ENCODE measurements at places on chromosomes 3 and 15. TPM values are rescaled to one million over a fixed set of nuclear protein-coding genes. Genes with fewer than 3 reads are reported as not detected.

- H3K27me3 ChIP-seq = no peaks in the 10 kb centered on the region
- H3K27ac ChIP-seq = no peak overlapping the region
- DNase-seq = no peak
These were observed 28.4 kb upstream of the SLC2A2 start for GRCh38 chr3:171054921-171055320.

DNA sequence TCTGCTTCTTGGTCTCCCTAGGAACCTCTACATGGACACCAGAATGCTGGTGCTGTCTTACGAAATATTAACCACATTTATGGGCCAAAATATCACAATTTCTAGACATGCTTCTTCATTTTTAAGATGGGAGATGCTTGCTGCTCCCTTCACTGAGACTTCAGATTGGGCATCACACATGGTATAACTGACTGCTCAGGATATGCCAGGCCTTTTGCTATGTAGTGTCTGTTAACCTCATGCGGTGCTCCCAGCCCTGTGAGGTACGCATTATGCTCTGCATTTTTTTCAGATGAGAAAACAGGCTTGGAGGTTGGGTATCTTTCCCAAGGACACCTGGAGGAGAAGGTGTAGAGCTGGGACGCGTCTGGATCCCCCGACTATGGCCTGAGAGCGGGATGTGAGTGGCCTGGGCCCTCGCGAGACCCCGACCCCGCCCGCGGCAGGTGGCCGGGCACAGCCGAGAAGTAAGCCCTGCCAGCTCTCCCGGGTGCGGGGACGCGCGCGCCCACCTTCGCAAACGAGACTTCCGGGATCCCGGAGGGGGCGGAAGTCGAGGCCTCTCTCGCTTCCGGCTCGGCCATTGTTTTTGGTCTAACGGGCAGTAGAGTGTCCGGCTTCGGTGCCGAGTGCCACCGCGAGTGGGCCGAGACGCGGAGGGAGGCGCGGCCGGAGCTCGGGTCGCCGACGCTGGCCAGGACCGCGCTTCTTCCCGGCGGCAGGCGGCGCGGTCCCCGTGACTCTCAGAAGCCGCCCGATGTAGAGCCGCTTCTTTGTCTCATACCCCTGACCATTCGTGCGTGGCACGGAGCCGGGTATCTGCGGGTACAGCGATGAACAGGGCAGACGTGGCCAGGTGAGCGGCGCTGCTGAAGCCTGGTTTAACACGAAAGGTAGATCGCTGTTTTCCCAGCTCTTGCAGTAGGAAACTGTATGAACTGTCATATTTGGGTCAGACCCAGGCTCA is at the start of gene ZKSCAN7:
ZKSCAN7 (plus strand) TSS at position 568 of the 967 bp plus-strand sequence. CDS start 1,855 bp downstream, outside the sequence.
- DNase-seq = peak; percentile 52
- H3K4me1 ChIP-seq = no peaks in the 10 kb centered on the region
- no peaks in the 10 kb centered on the region for H3K36me3 ChIP-seq
- H3K4me3 ChIP-seq = peak within 1 kb of the TSS; percentile 61
- no peaks in the 10 kb centered on the region for H3K27me3 ChIP-seq

- no peaks in the 10 kb centered on the region for H3K27me3 ChIP-seq
- DNase-seq = peak; percentile 50
- no peaks in the 10 kb centered on the region for H3K36me3 ChIP-seq
These were observed 4.4 kb upstream of the RASA2 start for GRCh38 chr3:141482245-141482922.

DNA sequence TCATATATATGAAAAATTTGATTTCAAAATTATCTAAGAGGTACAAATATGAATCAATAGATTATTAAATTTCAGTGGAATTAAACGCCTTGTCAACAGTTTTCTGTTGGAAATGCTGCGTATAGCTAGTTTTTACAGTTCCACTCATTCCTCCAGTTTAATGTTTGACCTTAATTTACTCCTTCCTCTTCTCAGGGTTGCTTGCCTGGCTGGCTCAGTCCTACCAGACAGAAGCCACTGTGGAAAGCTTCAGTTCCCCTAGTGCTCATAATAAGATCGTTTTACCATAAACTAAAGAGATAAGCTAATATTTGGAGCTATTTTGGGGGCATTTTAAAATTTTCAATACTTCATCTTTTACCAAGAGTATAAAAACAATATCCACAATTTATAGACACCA is 22.8 kb downstream of the EMC7 start:
- peaks cover 6% of the 10 kb centered on the region for H3K36me3 ChIP-seq
- no peaks in the 10 kb centered on the region for H3K27me3 ChIP-seq
- no peak overlapping the region for H3K27ac ChIP-seq
- H3K4me3 ChIP-seq = no peak overlapping the region
- DNase-seq = no peak

- no peaks in the 10 kb centered on the region for H3K27me3 ChIP-seq
- H3K36me3 ChIP-seq = no peaks in the 10 kb centered on the region
- H3K27ac ChIP-seq = no peak overlapping the region
- no peak overlapping the region for H3K4me3 ChIP-seq
- DNase-seq = no peak
These were observed 171.1 kb upstream of the STT3B start for GRCh38 chr3:31361371-31362273.

DNA sequence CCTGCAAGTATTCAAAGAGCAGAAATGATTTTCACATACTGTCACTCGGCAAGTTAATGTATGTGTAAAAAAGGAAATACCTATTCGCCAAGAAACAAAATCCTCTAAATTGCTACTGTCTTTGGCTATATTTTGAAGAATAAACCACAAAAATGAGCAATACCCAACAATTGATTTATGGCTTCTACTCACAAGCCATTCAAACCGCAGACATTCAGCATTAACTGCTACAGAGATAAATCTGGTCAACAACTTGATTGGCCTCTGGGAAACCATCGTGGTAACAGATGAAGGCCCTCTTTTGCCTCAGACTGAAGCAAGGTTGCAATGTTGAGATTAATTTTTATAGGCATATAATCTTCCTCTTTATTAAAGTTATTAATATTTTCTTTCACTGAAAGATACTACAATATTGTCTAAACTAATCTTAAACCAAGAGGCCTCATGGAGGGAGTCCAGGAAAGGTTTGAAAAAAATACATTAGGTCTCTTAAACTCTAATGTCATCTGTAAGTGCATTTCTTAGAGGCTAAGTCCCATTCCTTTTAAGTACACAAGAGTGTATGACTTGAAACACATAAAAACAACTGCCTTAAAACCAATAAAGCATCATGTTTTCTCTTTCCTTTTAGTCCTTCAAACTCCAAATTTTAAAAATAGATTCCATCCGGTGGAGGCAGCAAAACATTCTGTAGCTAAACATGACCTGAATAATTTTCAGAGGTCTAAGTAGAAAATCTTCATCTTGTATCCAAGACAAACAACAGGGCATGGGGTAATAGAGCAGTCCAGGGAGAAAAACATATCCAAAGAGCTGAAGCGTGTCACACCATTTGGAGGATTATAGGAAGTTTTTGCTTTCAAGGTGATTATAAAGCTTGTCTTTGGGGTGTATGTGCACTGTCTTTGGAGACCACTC is 162.4 kb upstream of the TGFBR2 start:
- no peak for DNase-seq
- no peaks in the 10 kb centered on the region for H3K27me3 ChIP-seq
- H3K27ac ChIP-seq = no peak overlapping the region
- peaks cover 10% of the 10 kb centered on the region for H3K4me1 ChIP-seq

GRCh38 chr3:173826901-173827609 is 429.5 kb downstream of the NLGN1 start:
- H3K27ac ChIP-seq = no peak overlapping the region
- H3K4me3 ChIP-seq = no peak overlapping the region
- H3K27me3 ChIP-seq = peaks cover 14% of the 10 kb centered on the region
- no peaks in the 10 kb centered on the region for H3K36me3 ChIP-seq
- no peak for DNase-seq

GRCh38 chr3:171950373-171950772 is 89.0 kb upstream of the FNDC3B start:
- H3K36me3 ChIP-seq = no peaks in the 10 kb centered on the region
- H3K27ac ChIP-seq = no peak overlapping the region
- no peak overlapping the region for H3K4me3 ChIP-seq
- peaks cover 13% of the 10 kb centered on the region for H3K4me1 ChIP-seq
- no peaks in the 10 kb centered on the region for H3K27me3 ChIP-seq

GRCh38 chr15:82871358-82871757 is 61.9 kb downstream of the WHAMM start:
- no peak overlapping the region for H3K27ac ChIP-seq
- DNase-seq = no peak
- H3K4me3 ChIP-seq = no peak overlapping the region
- H3K36me3 ChIP-seq = no peaks in the 10 kb centered on the region
- no peaks in the 10 kb centered on the region for H3K4me1 ChIP-seq
- H3K27me3 ChIP-seq = no peaks in the 10 kb centered on the region

DNA sequence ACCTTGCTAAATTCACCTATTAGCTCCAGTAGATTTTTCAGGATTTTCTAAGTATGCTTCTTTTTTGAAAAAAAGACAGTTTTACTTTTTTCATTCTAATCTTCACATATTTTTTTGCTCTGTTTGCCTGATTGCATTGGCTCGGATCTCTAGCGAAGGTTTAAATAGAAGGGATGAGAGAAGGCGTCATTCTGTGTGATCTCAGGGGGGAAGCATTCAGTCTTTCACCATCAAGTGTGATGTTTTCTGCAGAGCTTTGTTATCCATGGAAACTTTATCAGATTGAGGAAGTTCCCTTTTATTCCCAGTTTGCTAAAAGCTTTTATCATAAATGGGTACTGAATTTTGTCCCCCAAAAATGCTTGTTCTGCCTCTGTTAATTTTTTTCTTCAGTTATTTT is 120.3 kb downstream of the LRRK1 start:
- no peaks in the 10 kb centered on the region for H3K36me3 ChIP-seq
- no peak for DNase-seq
- H3K4me3 ChIP-seq = no peak overlapping the region

DNA sequence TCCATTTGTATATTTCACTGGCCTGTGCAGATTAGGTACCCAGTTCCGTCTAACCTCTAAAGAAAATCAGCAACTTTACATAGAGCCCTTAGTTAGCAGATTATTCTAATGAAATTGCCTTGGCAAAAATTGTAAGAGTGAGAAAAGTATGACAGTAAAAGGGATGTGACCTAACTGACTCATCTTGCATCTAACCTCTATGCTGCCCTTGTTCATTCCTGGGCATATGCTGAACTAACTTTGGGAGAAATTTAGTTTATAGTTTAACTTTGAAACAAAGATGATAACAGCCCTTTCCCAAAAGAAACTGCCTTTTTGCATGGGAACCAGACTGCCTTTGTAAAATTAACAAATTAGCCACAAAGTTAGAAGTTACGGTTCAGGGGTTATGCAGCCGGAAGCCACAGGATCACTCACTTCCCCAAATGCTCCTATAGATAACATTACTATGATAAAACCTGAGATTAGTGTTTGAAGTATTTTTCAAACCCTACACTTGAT is 839.8 kb upstream of the ALCAM start:
- H3K4me1 ChIP-seq = no peaks in the 10 kb centered on the region
- H3K27me3 ChIP-seq = no peaks in the 10 kb centered on the region
- H3K36me3 ChIP-seq = no peaks in the 10 kb centered on the region
- H3K27ac ChIP-seq = no peak overlapping the region
- H3K4me3 ChIP-seq = no peak overlapping the region

- peak; percentile 68 for DNase-seq
- no peak within 1 kb of the TSS for H3K27ac ChIP-seq
- no peaks in the 10 kb centered on the region for H3K4me1 ChIP-seq
- no peak within 1 kb of the TSS for H3K4me3 ChIP-seq
- H3K36me3 ChIP-seq = no peaks in the 10 kb centered on the region
- H3K27me3 ChIP-seq = peaks cover 10% of the 10 kb centered on the region
These were observed at the start of gene CFAP161 for GRCh38 chr15:81133782-81134461. CFAP161 (plus strand) TSS chr15:81134270; CDS start chr15:81134330, 60 bp downstream.

DNA sequence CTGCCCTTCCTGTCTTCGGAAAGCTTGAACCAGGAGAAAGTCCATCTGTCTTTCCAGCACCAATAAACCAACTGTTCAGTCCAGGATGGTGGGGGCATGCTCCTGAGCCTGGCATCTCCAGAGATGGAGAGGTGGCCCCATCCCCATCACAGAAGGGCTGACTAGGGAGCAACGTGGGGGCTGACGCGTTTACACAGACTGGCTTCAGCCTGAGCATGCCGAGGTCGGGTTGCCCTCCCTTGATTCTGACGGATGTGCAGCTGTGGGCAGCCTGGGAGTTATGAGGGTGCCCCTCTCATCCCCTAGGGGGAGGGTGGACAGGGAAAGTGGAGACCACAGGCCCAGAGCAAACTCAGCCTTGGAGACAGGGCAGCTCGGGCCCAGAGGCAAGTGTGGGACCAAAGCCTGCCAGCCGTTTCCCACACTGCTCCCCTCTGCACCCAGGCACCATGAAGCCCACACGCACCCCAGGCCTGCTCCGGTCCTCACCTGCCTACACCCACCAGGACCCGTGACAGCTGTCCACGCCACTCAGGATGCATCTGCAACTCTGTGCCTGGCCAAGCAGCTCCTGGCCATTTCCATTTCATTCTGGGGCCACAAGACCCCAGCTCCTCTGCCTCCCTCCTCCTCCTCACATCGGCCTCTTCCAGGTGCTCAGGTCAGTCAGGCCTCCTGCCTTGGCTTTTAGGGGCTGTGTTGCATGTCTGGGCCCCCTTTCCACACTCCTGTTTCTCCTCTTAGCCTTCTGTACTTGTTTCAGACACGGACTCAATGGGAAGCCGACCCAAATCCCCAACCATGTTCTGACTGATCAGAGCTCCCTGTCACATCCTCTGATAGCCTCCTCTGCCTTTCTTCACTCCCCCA is 48.2 kb upstream of the SLC41A3 start:
- no peak overlapping the region for H3K4me3 ChIP-seq
- H3K27me3 ChIP-seq = no peaks in the 10 kb centered on the region
- H3K36me3 ChIP-seq = no peaks in the 10 kb centered on the region
- DNase-seq = no peak
- no peak overlapping the region for H3K27ac ChIP-seq
- H3K4me1 ChIP-seq = peaks cover 14% of the 10 kb centered on the region

- no peak overlapping the region for H3K27ac ChIP-seq
- H3K27me3 ChIP-seq = no peaks in the 10 kb centered on the region
- no peak overlapping the region for H3K4me3 ChIP-seq
- no peak for DNase-seq
- no peaks in the 10 kb centered on the region for H3K36me3 ChIP-seq
These were observed 4.4 kb upstream of the ACAP2 start for GRCh38 chr3:195447201-195447600.

GRCh38 chr3:147381596-147381995 is 24.7 kb downstream of the ZIC4 start:
- H3K27me3 ChIP-seq = peaks cover 59% of the 10 kb centered on the region
- no peaks in the 10 kb centered on the region for H3K36me3 ChIP-seq
- H3K27ac ChIP-seq = no peak overlapping the region

DNA sequence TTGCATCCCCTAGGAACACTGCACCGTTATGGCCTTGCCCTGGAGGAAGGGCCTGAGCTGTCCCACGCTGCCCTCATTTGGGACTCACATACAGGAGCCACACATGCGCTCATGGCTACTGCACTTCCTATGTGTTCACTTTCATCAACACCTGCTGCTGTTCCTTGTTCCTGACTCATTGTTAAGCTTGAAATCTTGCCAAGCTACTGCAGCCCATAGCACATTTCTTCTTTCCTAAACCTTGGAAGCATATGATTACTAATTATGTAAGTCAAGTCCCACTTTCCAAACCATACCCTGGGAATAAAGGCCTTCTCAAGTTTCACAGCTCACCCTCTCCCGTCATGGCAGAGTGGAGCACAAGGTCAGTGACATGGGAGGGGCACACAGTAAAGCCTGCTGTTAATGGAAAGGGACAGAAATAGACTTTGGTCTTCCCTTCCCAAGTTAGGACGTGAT is 307.9 kb downstream of the CLSTN2 start:
- DNase-seq = no peak
- no peak overlapping the region for H3K4me3 ChIP-seq
- no peaks in the 10 kb centered on the region for H3K27me3 ChIP-seq
- no peak overlapping the region for H3K27ac ChIP-seq
- no peaks in the 10 kb centered on the region for H3K36me3 ChIP-seq
- H3K4me1 ChIP-seq = no peaks in the 10 kb centered on the region

The HRG gene
- not detected for total RNA-seq

The BSN gene
- total RNA-seq = 1.4 TPM

The TGM4 gene
- total RNA-seq = 0.09 TPM

The PRR20G gene
- not detected for total RNA-seq

The EHHADH gene
- total RNA-seq = 3.9 TPM

The WDR93 gene
- total RNA-seq = not detected
